ENCODE measurements at places on chromosomes 2 and 18. TPM values are rescaled to one million over a fixed set of nuclear protein-coding genes. Genes with fewer than 3 reads are reported as not detected.
A peak's percentile ranks its signal among the peaks of the same experiment; 100 is the strongest.

NFU1 gene
- 103 TPM for total RNA-seq

MC2R gene
- total RNA-seq = not detected

AQP12A gene
- not detected for total RNA-seq

HDAC4 gene
- 18.7 TPM for total RNA-seq

ARHGAP15 gene
- 1.8 TPM for total RNA-seq

PRSS56 gene
- total RNA-seq = not detected

M1AP gene
- total RNA-seq = 0.21 TPM

SEH1L gene
- total RNA-seq = 18.5 TPM

DNA sequence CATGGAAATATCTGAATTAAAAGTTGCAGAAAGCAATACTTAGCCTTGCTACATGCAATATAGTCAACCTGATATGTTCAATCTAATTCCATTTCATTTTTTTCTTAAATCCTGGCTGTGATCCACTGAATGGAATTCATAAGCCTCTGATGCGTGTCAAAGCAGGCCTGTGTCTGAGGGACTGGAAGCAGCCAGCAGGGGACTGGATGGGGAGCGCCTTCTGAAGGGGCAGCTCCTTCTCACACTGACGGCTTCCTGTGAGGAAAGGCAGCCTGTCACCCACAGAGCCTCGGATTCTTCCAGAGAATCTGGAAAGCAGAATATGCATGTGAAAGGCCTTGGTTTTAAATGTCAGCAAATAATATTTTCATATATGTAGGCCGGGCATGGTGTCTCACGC, 73.5 kb downstream of the KCNF1 start:
- DNase-seq = peak; percentile 40

- peak; percentile 60 for DNase-seq
Measured at GRCh38 chr2:45652090-45653031, 886 bp downstream of the PRKCE start.

GRCh38 chr2:126227250-126227649, 428.7 kb upstream of the GYPC start:
- DNase-seq = no peak

GRCh38 chr2:163852616-163853015, 116.8 kb upstream of the FIGN start:
- DNase-seq = no peak

DNA sequence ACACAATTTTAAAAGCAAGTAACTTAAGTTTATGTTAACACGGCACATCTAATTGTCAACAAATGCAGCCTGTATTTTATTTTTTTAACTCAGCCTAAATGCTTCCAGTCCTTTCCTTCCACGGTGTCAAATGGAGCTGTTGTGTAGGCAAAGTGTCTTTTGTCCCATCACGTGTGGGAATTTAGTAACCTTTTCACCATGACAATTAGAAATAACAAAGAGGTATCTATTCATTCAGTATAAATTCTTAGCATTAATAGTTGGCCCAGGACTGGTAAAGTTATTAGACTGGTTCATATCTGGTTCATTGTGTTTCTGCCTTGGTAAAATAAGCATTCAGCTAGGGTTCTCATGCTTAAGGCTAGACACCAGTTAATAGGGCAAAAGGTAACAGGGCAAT, 47.9 kb downstream of the FRZB start:
- DNase-seq = no peak

GRCh38 chr2:232525791-232526371, at the start of gene CHRND:
CHRND (plus strand) TSS chr2:232526160; CDS start chr2:232526216, 56 bp downstream.
- DNase-seq = no peak

- no peak for DNase-seq
Measured at GRCh38 chr2:57549642-57550102, 496.9 kb upstream of the VRK2 start.

DNA sequence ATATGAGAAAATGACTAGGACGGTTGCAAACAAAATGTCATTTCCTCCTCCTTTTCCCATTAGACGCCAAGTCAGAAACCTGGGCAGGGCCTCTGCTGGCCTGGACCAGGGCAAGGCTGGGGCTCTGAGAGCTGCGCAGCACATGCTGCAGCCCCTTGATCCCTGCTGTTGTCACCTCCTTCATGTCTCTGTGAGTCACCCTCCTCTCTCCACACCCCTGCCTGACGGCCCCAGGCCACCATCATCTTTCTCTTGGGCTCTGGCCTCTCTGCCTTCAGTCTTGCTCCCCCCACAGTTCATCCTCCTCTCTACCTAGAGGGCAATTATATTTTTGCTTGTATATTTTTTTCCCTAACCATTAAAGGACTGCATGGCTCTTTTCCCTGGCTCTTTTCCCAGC, 10.0 kb downstream of the FLACC1 start:
- no peak for DNase-seq

DNA sequence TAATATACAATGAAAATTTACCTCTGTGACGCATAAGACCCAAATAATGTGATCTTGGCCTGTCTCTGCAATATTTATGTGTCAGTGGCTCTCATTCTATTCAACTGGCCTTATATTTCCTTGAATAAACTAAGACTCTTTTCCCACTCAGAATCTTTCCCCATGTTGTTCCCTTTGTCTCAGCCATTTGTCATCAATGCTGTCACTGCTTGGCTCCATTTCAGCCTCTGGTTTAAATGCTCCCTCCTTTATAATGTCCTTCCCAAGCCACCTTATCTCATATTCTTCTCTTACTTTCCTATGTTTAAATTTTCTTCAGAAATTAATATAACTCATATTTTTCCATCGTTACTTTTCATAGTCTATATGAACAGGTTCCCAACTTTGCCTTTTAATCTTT, 158.3 kb upstream of the DTNA start:
- no peak for DNase-seq

DNA sequence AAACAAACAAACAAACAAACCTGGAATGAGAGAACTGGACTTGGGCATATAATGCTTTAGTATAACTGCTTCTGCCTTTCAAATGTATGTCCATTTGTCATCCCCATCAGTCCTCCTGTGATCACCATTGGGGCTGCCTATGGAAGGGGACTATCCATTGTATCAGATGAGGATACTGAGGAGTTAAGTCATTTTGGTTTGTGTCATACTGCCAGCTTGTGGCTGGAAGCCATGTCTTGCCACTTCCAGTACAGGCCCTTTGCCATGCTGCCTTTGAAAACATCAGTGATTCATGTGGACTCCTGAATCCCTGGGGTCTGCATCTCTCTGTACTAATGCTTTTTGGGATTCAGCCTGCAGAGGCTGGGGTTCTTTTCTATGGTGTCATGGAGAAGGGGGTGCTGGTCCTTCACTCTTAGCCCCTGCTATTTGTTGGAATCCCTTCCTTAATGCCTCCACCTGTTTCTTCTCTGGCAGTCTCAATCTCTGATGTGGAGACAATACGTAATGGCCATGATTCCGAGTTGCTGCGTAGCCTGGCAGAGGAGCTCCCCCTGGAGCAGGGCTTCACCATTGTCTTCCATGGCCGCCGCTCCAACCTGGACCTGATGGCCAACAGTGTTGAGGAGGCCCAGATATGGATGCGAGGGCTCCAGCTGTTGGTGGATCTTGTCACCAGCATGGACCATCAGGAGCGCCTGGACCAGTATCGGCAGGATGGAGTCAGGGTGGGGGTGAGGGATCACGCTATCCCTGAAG, 10.6 kb downstream of the PLCD4 start:
- no peak for DNase-seq

DNA sequence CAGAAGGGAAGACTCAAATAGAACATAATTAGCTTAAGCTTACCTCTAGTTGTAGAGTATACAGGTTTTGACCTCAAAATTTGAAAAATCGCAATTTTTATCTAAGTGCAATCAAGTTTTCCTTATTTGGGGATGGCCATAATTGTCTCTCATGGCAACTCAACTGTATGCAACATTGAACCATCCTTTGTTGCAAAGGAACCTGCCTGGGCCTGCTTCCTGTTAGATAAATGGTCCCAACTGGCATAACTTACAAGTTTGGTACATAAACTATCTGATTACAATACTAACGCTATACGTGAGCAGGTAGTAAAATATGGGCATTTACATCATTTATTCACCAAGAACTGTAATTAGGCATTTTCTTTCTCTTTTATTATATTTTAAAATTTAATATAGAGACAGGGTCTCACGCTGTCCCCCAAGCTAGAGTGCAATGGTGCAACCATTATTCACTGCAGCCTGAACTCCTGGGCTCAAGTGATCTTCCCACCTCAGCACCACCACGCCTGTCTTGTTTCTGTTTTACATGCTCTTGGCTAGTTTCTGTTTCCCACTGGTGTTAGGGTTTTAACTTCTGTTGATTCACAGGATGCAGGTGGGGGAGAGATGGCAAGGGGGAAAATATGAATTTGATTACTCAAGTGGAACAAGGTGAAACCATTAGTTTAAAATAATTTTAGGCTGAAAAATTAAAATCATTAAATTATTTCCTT, 55.3 kb upstream of the B3GNT2 start:
- no peak for DNase-seq

GRCh38 chr2:201994973-201995638, 38.5 kb upstream of the FZD7 start:
- DNase-seq = no peak

DNA sequence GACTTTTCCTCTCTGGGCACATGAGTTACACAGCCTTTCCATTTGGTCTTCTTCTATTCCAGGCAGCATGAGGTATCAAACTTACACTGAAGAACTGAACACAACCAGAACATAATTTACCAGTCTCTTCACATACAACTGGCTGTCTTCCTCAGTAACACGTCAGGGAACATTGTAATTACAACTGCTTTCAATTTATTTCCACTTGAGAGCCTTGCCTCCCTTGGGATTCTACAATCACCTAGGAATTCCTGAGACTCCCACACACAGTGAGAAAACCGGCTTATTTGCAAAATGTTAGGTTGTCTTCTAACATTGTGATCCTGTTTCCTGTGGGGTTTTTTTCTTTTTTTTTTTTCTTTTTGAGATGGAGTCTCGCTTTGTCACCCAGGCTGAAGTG, 149.9 kb downstream of the TMX3 start:
- no peak for DNase-seq

DNA sequence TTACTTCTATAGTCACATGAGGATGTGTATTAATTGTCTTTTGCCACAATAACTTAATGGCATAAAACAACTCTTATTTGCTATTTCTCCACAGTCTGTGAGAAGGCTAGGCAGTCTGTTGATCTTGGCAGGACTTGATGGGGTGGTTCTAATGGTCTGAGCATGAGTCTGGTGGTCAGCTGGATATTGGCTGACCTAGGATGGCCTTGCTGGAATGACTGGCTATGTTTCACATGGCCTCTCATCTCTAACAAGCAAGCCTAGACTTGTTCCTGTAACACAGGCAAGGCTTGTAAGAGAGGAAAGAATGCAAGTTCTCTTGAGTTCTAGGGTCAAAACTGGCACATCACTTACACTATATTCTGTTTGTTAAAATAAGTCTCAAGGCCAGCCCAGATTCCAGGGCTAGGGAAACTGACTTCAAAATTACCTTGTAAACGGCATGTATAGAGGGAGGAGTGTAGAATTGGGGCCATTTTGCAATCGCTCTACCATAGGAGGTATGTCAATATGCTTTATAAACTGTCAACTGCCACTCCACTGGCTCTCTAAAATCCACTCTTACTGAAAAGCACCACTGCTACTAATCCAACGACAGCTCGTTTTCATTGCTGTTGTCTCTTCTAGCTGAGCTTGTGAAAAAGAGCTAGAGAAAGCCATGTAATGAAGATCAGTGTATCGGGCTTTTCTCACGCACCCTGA, 325.0 kb upstream of the PKDCC start:
- DNase-seq = no peak

GRCh38 chr2:74515981-74516633, 1.9 kb downstream of the TLX2 start:
- DNase-seq = peak; percentile 76

DNA sequence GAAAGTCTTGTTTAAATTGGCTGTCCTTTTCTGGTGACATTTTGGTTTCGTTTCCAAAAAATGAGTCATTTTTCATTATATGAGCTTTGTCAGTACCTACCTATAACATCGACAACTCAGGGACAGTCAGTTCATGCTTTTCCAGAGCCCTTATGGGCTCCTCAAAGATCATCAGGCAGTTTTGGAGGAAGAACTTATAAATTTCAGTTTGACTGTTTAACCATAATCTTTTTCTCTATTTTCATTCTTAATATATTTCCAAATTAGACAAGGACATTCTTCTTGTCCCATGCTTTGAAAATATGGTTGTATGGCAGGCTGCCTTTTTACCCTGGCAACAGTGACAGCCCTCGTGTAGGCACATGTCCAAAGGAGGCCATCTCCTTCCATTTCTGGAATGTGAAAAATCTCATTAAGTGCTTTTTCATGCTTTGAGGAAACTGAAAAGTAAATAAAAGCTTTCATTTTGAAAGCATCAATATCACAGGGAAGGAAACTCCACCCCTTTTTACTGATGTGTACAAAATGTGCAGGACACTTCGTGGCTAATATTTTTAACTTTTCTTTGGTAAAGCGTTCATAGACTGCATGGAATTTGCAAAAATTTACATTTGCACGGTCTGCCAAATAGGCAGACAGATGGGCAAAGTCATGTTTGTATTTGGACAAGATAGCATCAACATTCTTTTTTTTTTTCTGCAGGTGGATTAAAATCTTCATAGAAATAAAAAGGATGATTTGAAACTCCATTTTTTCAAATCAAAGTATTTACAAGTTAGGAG, 7.2 kb upstream of the PROC start:
- DNase-seq = no peak

- no peak for DNase-seq
Measured at GRCh38 chr18:54713386-54713785, 114.9 kb upstream of the RAB27B start.

DNA sequence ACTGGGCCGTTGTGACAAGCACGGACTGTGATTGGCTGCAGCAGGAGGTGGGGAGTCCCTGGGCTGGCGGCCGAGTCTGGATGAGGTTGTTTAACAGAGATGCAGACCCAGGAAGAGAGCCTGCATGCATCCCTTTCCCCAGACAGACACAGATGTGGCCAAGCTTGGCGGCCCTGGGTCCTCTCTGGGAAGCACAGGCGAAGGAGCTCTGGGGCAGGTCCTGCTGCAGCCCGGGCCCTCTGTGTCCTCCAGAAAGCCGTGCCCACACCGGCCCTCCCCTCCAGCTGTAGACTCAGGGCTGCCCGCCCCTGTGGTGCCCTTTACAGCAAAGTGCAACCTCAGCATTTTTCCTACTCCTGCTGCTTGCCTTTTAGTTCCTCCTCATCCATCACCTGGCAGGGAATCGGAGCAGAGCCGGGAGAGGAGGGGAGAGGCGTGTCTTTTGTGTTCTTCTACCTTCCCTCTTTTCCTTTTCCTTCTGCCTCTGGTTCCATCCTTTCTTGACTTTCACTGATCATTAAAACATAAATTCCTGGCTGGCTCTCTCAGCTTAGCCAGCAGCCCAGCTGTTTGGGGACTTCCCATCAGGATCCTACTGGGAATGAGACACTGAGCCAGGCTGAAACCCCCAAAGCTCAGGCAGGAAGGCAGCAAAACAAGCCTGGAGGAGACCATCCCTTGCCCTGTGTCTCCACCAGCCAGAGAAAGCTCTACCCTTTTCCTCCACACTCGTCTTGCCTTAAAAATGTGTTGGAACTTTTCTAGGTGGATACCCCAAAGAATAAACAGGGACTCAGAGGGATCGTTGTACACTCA, 75.0 kb downstream of the CTIF start:
- DNase-seq = no peak

Measured in heart left ventricle (tissue), 16 donors.